ENCODE measurements at places on chromosomes 13 and 19.

GRCh38 chr19:3095441-3096191 lies 1.5 kb downstream of the GNA11 start:
- peak; percentile 8 for DNase-seq

DNA sequence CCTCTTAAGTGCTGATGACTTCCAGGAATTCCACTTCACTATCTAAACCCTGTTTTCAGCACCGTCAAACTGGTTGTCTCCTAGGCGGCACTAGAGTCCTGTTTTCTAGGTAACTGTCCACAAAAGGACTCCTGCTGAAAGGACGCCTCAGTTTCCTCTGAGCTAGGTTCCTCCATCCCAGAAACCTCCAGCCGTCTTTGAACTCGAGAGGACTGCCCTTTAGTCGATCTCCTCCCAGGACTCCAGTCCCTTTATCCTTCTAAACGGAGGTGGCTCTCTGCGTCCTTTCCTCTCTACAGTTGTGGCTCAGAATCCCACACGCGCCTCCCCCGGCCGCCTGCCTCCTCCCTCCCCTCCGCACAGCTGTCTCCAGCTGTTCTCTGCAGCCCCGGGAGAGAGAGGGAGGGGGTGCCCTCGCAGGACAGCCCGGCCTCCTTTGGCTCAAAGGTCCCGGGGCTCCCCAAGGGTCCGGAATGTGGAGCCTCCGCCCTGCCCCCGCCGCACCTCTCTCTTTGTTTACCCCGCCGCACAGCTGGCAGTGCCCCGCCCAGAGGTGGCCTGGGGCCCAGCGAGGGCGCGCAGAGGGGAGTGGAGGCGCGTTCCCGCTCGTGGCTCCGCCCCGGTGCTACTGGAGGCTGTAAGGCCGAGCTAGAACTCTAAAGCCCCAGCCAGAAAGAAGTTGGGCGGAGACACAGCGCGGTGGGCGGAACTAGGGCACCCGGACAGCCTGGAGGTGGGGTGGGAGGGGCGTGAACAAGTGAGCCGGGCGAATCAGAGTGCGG lies 2.4 kb downstream of the LTBP4 start:
- DNase-seq, result peak; percentile 97

GRCh38 chr19:1042689-1043511 lies 3.0 kb downstream of the ABCA7 start:
- no peak for DNase-seq

DNA sequence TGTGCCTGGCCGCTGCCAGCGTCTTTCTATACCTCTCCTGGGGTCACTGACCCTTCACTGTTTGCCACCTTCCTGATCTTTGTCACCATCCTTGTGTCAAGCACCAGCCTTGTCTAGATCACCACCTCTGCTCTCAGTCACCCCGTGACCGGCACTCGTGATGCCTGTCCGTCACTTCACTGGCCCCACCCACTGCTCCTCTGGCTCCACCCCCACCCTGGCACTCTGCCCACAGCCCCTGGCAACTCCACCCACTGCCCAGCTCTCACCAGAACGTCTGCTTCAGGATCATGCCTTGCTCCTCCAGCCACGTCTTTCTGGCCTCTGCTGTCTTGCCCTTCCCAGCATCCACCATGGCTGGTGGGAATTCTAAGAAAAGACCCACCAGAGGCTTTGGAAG lies 24.8 kb upstream of the PLA2G4C start:
- DNase-seq, result no peak

DNA sequence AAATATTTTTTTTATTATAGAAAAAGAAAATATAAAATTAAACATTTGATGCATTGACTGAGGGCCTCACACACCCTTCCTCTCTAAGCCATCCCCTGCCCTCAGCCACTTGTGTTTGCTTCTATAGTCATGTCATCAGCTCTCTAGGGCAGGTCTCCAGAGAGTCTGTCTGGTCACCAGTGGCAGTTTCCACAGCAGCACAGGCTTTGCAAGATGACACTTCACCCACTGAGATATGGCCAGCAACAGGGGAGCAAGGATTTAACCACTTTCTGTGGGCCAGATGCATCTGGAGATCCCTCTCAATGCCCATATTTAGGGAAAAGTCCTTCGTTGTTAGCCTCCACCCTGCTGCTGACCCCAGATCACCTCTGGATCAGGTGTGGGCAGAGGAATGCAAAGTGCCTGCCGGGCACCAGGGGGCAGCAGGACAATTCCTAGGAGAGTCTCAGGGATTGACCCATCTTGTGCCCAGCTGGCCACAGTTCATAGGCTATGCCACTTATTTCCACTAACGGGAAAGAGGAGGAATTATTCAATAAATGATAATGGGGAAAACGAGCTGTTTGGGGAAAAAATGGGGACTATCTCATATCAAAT lies 4.8 kb downstream of the ABCC4 start:
- peak; percentile 36 for DNase-seq

DNA sequence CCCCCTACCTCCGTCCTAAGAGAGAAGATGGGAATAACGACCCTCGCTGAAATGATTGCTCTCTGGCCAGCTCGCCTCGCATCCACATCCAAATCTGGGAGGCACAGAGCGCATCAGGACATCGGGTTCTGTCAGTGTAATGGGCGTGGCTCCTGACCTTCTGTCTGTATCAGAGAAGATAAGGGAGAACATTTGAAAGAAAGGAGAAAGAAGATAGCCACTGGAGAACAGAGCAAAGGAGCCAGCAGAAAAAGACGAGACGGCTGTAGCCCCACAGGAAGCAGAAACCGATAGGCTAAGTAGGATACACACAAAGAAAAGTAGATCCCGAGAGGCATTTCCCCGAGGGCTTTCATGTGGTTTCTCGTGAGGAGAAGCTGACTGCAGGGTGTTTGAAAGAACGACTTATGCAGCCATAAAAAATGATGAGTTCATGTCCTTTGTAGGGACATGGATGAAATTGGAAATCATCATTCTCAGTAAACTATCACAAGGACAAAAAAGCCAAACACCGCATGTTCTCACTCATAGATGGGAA lies 14.0 kb upstream of the GJB2 start:
- DNase-seq, result no peak

DNA sequence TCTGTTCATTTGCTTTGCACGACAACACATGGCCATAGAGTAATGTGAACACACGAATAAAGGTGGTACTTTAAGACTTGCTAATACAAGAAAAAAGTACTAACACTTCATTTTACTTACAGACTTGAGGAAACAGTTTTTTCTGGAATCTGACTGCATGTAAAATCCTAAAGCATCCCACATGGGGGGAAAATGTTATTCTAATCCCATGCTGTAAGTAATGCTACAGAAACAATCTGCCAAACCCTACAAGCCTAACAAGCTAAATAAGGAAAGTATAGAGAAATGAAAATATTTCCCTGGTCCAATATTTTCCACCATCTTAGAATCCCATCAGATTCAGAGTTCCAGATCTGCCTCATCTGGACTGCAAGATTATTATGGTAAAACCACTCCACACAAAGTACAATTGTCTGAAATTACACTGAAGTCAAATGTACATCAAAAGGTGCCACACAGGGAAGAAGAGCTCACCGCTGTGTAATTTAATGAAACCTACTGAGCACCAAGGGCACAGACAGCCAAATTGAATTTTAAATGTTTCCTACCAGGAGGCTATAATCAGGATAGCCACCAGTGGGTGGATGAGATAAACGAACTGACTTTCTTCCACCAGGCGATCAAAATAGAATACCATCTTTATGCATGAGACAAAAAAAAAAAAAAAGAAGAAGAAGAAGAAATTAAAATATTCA lies 22.0 kb downstream of the LHFPL6 start:
- no peak for DNase-seq

GRCh38 chr19:39705578-39706188 lies 1.4 kb downstream of the LGALS14 start:
- DNase-seq, result no peak

GRCh38 chr19:34985249-34986022 lies 14.7 kb upstream of the GRAMD1A start:
- DNase-seq, result no peak

DNA sequence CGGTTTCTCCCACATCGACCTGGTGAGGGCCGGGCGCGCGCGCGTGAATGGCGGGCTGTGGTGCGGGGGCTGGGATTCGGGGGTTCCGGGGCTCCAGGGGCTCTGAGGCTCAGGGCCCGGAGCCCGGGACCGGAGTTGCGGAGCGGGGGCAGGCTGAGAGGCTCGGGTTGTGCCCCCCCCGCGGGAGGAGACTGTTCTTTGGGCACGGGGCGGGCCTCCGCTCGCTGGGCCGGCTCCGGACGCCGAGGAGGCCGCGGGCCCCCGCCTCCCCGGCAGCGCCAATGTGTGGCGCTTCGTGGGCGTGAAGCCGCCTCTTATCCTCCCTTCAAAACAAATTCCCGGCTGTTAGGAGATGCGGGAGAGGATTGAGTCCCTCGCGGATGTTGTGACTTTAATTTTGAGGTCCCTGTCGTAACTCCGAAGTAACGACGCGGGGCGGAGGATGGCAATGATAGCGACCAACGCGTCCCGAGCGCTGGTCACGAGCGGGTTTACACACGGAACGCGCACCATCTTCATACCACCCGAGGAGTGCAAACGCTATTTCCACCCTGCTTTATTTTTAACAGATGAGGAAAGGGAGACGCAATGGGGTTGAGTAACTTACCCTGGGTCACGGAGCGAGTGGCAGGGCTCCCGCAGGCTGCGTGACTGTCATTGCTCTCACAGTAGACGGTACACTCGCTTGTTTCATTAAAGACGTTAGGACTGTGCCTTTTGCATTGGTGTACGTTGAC lies 536 bp downstream of the UBA2 start:
- DNase-seq, result peak; percentile 32

- no peak for DNase-seq
These were observed 2.0 kb downstream of the PPP6R1 start for GRCh38 chr19:55256562-55257460.

All from HCEC 1CT (cell line).